Aorta (tissue), 5 donors: ENCODE measurements at places on chromosomes 2 and 18. TPM values are rescaled to one million over a fixed set of nuclear protein-coding genes. Genes with fewer than 3 reads are reported as not detected.

ESPNL gene
- not detected for total RNA-seq

ACKR3 gene
- total RNA-seq = 113 TPM

MPV17 gene
- total RNA-seq = 49.9 TPM

RESP18 gene
- total RNA-seq = not detected

CABYR gene
- total RNA-seq = 5.5 TPM

TRIB2 gene
- 63.4 TPM for total RNA-seq

LOXL3 gene
- 27.1 TPM for total RNA-seq

NEB gene
- 3.1 TPM for total RNA-seq

GPD2 gene
- 31.3 TPM for total RNA-seq

DNA sequence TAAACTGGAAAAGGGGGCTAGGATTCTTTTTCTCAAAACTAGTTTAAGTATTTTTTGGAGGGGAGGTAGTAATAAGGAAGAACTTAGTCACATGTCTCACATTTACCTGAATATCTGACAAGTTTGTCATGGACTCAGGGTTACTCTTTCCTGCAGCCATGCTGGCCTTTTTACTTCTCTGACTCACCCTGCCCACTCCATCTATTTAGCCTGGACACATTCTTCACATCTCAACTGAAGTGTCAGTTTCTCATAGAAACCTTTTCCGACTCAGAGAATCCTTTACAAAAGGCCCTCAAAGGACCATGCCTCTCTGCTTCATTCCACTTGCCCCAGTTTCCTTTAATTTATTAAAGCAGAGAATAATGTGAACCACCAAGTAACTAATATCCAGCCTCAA is 42.6 kb downstream of the SCN7A start:
- DNase-seq = no peak

GRCh38 chr2:214310319-214310718 is 100.5 kb upstream of the VWC2L start:
- no peak for DNase-seq

DNA sequence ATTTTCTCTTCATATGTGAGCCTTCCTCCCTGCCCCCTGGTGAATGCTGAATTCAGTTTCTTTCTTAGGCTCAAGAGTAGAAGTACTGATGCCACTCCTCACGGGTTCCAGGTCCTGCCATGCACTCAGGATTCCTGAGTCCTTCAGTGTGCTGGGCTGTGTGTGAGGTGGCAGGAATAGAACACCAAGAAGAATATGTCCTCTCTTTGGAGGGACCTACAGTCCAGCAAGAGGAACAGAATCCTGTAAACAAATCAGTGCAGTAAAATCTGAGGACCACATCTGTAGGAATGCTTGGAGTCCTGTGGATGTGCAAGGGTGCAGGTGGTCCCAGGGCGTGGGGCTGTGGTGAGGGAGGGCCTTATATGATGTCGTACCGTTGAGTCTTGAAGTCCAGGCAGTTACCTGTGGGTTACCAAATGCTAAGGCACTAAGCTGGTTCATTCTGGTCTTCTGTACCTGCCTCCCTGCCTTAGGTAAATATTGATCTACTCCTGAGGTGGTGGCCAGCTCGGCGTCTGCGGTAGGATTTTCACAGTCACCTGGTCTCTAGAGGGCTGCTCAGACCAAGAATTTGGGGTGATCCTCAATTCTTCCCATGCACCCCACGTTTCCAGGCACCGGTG is 5.5 kb downstream of the ASAP2 start:
- DNase-seq = no peak

DNA sequence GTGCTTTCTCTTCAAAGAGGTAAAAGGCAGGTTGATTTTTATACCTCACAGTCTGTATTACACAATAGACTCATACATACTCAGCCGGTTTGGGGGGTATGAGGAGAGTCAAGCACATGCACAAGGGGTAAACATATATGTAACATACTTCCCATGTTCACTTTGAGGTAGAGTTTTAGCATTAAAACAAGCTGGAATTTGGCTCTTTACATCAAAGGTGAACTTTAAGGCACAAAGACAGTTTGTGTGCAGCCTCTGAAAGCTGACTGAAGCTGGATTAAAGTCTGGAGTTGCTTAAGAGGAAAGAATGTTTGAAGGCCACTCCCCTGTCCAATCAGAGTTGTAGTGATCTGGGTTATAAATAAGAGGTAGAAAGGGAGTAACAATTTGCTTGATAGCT is 282.0 kb downstream of the DPP10 start:
- DNase-seq = no peak

GRCh38 chr2:149656996-149657395 is 69.4 kb upstream of the MMADHC start:
- DNase-seq = no peak

- no peak for DNase-seq
These were observed 107.7 kb downstream of the MREG start for GRCh38 chr2:215905691-215906090.

- no peak for DNase-seq
These were observed 214.2 kb upstream of the RAB6C start for GRCh38 chr2:129765326-129765677.

GRCh38 chr18:75521816-75522215 is 94.3 kb upstream of the SMIM21 start:
- no peak for DNase-seq

DNA sequence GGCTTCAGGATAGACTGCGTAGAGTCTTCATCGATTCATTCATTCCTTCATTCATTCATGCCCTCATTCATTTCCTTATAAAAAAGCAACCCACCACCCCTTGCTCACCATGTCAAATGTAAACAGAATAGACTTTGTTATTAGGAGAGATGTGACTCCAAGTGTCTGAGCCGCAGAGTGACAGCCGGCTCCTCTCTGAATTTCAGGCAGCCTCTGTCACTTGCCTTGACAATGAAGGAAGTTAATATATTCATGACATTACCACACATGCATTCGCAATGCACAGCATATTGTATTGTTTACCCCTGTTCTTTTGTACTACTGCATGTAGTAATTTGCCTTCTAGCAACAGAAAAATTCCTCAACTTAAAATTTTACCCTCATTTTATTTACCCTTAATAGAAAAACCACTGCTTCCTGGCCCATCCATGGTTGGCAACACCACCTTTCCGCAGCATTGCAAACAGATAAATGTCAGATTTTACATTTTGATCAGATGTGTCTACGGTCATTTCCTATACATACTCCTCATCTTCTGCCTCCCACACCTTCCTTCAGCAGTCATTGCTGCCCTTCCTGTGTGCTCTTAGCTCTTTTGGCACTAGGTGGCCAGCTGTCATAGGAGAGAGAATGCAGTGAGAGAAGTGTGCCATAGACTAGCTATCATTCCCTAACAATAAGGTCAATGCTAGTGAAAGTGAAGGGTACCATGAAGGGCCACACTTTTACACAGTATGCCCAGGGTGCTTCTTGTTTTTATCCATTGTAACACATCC is 1090.8 kb downstream of the BCL11A start:
- no peak for DNase-seq

DNA sequence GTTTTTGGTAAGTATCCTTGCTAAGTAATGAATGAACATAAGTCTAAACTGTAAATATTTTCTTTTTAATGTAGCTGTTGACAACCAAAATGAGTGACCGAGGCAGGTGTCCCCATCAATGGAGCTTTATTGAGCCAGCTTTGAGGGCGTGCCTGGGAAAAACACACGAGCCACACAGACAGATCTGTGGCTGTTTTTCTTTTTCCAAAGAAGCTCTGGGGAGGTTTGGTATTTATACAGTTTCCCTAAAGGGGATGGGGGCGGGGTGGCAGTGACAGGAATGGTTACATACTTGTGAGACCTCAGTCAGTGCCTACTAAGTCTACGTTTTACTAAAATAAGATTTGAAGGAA is 11.2 kb downstream of the DBI start:
- no peak for DNase-seq

DNA sequence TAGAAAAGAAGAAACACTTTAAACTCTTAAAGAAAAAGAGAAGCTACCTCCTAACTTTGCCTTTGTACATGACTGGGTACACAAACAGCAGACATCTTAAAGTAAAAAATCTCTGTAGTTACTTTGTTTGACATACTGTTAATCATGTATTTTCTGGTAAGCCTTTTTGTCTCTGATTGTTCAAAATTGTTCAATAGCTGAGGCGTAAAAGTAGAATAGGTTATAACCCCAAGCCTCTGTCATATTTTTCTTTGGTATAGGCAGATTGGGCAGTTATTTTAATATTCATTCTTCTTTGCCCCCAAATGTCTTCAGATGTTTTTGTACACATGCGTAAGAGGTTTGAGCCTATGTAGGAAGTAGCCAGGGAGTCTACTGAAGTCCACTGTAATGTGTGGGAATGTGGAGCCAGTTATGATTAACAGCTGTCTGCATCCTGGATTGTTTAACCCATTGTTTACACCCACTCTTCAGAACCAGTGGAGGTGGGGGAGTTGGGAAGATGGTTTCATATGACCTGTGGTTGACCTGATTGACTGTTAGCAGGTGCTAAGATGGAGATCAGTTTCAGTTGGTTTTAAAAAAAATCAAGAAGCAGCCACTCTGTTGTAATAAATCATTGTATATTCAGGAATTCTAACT is 150.5 kb downstream of the TANC1 start:
- no peak for DNase-seq

DNA sequence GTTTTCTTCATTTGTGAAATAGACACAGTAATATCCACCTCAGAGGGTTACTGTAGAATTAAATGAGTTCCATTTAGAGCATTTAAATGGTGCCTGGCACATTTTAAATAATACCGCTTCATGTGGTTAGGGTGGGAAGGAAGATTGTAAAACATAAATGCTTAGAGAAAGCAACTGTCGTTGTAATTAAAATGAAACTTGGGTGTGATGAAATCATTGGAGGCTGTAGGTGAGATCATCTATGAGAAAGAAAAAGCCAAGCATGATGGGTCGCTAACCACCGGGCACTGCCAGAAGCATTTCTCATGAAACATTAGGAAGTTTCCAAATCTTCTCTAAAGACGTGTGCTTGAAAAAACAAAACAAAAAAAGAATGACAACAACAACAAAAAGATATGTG is 8.2 kb upstream of the SLC39A10 start:
- no peak for DNase-seq

GRCh38 chr18:64091526-64091925 is 57.4 kb downstream of the LINC00305 start:
- DNase-seq = no peak

DNA sequence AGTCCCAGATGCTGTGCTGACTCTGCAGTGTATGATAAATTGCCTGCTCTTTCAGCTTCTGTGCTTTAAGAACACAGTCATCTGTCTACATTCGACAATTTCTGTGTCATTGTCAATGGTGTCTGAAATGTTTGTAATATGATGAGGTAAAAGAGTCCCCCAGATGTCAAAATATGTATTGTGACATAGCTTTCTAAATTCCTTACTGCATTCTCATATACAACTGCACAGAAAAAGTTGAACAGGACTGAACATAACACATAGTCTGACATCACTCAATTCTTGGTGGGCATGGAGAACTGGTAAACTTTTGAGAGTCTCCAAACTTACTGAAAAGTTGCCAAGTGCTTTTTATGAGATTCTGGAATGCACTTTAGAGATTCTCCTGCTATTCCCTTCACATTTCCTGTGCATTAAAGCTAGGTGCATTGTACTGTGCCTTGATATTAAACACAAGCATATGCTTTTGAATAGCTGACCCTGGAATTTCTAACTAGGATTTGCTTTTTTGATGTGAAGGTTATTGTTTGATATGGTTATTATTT is 48.1 kb upstream of the ARHGAP28 start:
- no peak for DNase-seq

GRCh38 chr18:61973273-61974115 is 80.7 kb upstream of the RNF152 start:
- DNase-seq = no peak
